ENCODE measurements at places on chromosomes 6 and 20. TPM values are rescaled to one million over a fixed set of nuclear protein-coding genes. Genes with fewer than 3 reads are reported as not detected.

DNA sequence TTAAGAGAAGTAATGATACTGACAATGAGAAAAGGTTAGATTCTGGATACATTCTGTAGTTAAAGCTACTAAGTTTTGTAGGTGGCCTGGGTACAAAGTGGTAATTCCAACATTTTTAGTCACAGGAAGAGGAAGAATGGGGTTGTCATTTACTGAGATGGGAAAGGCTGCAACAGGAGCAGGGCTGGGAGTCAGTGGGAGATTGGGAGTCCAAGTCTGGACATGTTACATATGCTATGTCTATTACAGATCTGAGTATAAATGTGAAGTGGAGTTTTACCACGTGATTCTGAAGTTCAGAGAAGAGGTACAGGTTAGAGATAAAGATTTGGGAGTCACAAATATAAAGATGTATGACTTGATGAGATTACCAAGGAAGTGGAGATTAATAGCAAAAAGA lies 116.2 kb downstream of the RWDD2A start:
- no peak for DNase-seq

DNA sequence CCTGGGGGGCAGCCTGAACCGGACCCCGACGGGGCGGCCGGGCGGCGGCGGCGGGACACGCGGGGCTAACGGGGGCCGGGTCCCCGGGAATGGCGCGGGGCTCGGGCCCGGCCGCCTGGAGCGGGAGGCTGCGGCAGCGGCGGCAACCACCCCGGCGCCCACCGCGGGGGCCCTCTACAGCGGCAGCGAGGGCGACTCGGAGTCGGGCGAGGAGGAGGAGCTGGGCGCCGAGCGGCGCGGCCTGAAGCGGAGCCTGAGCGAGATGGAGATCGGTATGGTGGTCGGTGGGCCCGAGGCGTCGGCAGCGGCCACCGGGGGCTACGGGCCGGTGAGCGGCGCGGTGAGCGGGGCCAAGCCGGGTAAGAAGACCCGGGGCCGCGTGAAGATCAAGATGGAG lies 636 bp downstream of the SRF start:
- no peak for DNase-seq

DNA sequence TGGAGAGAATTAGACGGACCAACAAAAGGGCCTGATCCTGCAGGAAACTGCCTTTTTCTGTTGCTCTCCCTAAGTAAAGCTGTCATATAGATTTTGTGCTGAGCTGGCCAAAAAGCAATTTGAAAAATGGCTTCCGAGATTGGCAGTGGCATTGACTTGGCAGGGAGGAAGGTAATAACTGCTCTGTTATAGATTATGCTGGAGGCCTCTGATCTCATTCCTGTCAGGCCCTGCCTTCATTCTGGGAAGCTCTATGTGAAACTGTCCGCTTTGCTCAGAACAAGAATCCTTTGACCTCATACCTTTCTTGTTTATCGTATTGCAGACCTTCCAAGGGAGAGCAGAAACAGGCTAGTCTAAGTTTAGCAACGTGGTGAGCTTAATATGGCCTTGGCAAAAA lies 234.4 kb downstream of the PHACTR1 start:
- DNase-seq, result no peak

DNA sequence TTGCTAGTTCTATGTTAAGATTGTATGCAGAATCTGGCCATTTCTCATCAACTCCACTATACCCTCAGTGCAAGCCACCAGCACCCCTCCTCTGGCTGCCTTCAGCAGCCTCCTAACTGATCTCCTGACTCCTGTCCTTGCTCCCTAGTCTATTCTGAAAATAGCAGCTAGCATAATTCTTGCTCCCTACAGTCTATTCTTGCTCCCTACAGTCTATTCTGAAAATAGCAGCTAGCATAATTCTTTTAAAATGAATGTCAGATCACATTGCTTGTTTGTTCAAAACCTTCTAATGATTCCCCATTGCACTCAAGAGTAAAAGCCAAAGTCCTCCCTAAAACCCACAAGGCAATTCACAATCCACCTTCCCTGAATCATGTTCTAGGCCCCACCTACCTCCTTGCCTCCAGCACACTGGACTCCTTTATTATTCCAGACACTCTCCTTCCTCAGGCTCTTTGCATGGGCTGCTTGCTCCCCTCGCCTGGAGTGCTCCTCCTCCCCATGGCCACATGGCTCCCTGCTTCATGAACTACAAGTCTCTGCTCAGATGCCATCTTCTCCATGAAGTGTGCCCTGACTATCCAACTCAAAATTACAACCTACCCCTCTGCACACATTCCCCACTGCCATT lies 164.2 kb upstream of the TNFAIP3 start:
- no peak for DNase-seq

Gene MAD2L1BP
- total RNA-seq, result 36.4 TPM

DNA sequence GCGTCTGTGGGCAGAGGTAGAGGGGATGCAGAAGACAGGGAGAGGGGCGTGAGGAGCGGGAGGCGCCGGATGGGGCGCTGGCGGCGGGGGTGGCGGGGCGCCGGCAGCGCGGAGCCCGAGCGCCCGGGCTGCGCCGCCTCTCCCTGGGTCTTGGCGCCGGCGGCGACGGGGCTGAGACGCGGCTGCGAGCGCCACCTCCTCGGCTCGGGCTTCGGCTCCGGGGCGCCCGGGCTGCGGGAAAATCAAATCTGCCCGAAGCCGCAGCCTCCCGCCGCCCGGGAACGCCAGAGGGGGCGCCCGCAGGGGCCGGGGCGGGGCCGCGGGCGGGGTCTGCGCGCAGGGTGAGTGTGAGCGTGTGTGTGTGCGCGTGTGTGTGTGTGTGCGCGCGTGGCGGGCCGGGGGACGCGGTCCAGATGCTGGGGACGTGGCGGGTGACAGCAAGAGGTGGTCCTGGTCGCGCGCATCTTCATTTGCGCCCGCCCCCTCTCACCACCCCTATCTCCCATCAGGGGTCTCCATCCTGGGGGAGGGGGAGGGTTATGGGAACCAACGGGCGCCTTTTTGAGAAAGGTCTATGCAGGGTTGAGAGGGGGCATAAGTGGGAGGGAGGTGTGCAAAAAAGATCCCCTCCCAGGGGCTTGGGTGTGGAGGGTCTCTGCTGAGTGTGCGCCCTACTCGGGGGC lies 646 bp upstream of the CPNE5 start:
- DNase-seq, result no peak

Gene GDAP1L1
- total RNA-seq, result not detected

GRCh38 chr6:36697481-36697903 lies at the start of gene RAB44:
TSS of gene RAB44 (plus strand) at chr6:36697826. CDS start at chr6:36704236, 6,410 bp downstream.
- peak; percentile 16 for DNase-seq

GRCh38 chr20:6651016-6651415 lies 116.5 kb upstream of the BMP2 start:
- no peak for DNase-seq

DNA sequence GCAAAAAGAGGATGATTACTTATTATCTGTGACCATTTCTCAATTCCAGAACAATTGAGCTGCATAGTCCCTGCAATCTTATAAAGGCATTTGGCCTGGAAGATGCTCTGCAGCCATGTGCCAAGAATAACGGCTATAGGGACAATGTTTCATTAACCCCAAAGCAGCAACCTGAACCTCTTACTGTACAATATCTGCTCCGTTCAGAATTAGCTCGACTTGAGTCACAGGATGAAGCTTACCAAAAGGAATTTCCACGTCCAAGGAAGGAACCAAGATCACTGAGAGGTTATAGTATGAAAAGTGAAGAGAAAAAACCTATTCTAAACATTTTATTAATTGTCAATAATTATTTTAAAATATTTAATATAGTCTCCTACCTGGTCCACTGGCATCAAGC lies 167.3 kb upstream of the GMDS start:
- DNase-seq, result no peak

DNA sequence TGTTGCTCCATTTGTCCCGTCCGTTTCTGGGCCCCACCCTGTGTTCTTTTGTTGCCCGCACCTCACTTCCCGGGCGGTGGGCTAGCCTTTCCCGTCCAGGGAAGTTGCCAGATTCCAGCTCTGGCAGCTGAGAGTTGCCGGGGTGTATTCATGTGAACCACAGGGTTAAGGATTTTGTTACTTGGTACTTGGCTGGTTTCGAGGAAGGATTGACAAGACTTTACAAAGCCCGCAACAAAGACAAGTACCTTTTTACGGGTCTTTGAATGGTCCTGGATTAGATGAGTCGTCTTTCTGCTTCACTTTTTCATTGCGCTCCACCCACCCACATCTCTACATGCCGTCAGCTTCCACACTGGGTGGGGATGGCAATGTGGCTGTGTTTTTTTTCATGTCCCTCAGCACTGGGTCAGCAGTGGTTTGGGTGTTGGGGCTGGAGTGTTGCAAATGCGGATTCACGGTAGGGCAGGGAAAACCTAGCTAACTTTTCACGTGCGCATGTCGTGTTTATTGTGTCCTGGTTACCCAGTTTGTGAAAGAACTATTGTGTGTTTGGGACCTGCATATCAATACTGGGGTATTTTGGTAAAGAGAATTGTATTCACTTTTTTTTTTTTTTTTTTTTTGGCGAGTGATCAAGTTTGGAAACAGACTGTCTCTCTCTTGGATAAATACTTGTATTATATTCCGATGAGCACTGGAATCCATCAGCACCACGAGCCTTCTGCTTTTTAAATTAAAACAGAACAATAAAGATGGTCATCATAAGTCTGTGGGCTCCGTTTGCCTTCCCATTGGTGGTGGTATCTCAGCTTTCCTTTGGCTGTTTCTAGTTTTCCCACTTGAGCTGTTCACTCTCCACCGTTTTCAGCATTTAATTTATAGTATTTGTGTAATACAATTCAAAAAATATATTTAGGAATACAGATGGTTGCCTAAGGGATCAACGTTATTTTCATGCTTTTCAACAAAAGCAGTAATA lies 1.2 kb downstream of the DUSP22 start:
- no peak for DNase-seq

DNA sequence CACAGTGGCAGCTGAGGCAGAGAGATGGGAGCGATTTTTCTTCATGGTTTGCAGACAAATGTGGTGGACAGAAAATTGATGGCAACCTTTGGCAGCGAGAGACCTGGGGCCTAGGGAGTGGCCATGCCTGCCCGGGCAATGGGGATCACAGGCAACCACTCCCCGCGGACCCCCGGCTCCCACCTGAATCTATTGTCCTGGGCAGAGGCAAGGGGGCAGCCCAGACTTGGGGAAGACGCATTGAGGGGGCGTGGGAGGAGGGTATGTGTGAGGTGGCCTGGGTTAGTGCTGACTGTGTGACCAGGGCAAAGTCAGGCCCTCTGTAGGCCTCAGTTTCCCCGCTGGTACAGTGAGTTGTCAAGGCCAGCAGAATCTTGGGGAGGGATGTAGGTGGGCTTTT lies 53.6 kb upstream of the BLCAP start:
- DNase-seq, result no peak

- no peak for DNase-seq
These were observed 33.8 kb downstream of the KIF16B start for GRCh38 chr20:16539280-16540021.

DNA sequence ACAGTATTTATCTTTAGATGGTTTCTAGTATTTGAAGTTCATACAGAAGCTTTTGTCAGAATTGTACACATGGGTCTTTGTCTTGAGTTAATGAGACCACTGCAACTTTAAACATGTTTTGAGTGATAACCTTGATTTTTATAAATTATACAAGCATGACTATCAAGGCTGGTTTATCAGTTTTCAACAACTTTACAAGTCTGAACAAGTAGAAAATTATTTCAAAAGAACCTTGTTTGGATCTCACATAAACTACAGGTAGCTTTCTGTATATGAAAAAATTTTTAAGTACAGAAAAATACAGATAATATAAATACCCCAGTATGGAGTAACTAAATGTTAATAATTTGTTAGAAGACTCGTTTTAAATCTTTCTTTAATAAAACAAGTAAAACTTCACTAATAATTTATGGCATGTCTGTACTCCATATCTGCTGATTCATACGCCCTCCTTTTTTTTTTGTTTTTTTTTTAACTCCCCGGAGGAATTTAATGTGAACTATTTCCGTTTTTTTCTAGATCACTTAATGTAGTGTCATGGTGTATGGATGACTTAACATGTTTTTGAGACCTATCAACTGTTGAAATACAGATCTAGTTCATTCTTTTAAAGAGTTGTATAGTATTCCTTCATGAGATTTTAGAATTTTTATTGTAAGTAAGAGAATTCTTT lies 18.3 kb downstream of the VAPB start:
- DNase-seq, result no peak

DNA sequence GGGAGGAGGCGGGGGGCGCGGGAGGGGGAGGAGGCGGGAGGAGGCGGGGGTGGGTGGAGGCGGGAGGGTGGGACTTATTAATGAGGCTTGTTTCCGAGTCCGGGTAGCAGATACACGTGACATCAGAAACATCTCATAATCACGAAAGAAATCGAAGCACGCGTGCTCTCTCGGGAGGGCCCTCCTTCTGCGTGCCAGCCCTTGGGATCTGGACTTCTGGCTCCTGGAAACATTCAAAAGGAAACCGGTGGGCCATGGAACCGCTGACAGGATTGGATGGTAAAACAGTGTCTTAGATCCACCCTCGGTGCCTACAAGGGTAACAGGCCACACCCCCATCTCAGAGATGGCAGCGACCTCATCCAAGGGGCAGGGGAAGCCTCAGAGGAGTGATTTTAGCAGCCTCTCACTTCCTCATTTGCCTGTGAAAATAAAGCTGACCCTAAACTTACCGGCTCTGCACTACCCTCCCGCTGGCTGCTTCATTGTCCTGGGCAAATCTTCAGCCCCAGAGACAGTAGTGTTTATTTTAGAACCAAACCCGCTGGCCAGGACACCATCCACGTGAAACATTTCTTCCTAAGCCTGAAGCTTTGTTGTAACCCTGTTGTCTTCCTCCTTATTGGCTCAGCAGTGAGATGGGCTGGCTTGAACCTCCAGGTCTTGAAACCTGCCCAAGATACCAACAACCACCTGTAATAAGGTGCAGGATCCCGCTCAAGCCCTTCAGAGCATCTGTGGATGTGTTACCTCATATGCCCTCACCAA lies 97.5 kb downstream of the PSMG4 start:
- no peak for DNase-seq

GRCh38 chr6:5850848-5851255 lies 155.9 kb downstream of the NRN1 start:
- DNase-seq, result no peak

DNA sequence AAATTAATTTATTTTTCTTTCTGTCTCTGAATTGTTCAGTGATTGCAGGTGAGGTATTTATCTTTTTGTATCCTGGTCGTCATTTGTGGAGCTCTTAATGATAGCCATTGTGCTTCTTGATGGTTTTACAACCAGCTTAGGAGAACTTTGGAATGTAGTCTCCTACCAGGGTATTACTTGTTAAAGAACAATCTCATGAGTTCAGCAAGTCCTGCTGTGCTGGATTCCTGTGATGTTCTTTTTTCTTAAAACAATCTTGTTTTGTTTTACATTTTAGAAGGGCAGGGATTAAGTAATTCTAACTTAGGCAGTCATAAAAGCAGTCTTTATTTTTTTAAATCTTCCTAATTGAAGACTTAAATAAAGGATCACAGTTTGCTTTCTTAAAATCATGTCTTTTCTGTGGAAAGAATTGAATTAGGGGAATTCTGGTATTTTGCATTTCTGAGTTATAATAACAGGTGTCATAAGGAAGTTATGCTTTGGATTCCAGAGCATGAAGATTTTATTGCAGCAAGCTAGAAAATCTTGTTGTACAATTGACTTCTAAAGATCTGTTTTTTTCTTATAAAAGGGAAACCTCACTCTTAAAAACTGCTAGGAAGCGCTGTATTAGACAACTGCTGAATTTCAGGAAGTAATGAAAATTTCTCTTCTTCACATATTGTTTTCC lies 23.7 kb downstream of the RIOK1 start:
- no peak for DNase-seq

Data from omental fat pad (tissue), 4 donors.